ENCODE measurements at places on chromosomes 13 and 19.

GRCh38 chr19:1856698-1857603 lies 6.4 kb downstream of the KLF16 start:
- DNase-seq = peak; percentile 56

- no peak for DNase-seq
Measured at GRCh38 chr19:41792513-41793413, 3.6 kb upstream of the CEACAM3 start.

GRCh38 chr19:42548552-42548951 lies 20.3 kb upstream of the CEACAM1 start:
- no peak for DNase-seq

DNA sequence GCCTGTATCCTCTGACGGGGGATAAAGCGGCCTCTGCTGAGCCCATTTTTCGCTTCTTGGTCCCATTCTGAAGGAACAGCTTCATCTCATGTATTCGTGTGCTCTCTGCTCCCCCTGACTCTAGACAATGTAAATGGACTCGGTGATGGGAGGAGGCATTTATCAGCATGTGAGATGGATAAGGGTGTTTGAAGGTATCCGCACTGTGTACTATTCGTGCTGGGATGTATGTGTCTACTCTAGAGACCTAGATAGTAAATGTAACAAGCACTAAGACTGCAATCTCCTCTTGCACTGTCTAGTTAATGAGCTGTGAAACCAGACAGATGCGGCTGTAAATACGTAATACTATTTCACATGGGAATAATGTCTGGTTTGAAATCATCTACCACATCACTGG lies 134.6 kb upstream of the ARGLU1 start:
- DNase-seq = no peak

DNA sequence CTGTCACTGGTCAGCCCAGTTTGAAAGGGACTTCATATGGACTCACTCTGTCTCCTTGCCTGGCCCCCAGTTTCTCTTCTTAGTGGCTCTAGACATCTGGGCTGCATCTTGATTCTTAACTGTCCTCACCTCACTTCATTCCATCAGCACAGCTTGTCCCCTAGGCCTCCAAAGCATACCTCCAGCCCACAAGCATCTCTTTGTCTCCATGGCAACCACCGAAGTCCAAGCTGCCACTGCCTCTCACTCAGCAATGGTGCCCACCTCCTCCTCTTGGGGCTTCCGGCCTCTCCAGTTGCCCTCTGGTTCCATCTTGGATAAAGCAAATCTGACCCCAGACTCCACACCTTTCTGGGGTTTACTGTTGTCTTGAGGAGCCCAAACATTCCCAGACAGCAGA lies 9.9 kb upstream of the KLHL26 start:
- no peak for DNase-seq

DNA sequence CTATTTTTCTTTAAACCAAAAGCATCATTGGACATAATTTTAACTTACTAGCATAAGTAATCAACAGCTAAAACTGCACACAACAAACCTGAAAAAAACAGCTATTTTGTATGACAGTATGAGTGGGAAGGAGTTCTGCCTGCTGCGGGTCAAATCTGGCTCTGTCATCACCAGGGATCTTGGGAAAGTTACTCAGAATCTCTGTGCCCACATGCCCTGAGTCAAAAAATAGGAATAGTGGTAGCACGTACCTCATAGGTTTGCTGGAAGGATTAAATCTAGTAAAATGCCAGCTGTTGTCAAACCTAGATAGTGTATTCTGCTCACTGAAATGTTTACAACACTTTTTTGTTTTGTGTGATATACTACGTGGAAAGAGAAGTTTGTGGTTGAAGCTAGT lies 1.1 kb downstream of the CLN5 start:
- DNase-seq = no peak

DNA sequence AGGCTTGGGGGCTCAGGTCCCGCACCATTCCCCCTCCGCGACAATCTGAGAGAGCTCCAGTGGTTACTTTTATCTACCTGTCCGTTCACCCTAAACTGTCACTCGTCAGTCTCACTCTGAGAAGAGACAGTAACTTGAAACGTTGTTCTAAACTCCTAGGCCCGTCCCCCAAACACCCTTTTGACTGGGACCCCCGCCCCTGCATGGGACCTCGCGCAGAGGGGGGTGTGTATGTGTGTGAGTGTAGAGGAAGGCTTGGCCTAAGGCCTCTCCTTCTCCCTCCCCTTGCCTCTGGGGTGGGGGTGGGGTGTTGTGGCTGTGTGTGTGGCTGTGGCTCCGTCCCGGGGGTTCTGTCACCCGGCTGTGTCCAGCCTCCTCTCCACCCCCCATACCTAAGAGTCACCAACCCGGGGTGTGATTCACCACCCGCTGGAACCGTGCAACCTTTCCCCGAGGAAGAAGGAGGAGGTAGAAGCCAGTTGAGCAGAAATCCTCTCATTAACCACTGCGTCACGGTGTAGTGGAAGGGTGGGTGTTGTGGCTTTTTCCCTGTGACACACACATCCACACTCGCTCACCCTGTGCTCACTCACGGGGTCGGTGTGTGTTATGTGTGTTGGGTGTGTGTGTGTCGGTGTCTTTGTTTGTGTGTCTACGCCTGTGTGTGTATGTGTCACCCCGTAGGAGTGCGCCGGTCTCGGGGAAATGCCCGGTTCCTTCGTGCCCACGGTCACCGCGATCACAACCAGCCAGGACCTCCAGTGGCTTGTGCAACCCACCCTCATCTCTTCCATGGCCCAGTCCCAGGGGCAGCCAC lies 2.4 kb downstream of the FOSB start:
- DNase-seq = no peak

- peak; percentile 89 for DNase-seq
Measured at GRCh38 chr19:49808711-49809159, 4.4 kb downstream of the FUZ start.

DNA sequence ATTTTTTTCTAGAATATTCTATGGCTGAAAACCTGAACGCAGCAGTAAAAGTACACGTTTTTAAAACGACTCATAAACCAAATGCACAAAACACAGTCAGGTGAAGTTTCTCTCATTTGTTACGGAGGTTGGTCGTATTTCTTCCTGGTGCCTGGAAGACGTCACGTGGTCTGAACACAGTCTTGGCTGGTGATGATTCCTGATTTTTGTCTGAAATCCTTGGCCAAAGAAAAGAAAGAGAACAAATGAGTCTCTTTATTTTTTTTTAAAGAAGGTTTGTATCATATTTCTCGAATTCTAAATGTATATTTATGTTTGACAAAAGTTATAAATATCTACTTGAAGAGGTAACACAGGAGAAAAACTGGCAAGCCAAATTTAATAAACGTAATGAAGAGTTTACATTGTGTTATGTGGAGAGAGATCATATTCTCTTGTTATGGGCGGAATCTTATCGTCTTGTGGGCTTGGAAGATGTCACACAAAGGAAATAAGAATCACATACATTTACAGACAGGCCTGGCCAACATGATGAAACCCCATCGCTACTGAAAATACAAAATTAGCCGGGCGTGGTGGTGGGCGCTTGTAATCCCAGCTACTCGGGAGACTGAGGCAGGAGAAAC lies 10.0 kb upstream of the PNMA8A start:
- no peak for DNase-seq

DNA sequence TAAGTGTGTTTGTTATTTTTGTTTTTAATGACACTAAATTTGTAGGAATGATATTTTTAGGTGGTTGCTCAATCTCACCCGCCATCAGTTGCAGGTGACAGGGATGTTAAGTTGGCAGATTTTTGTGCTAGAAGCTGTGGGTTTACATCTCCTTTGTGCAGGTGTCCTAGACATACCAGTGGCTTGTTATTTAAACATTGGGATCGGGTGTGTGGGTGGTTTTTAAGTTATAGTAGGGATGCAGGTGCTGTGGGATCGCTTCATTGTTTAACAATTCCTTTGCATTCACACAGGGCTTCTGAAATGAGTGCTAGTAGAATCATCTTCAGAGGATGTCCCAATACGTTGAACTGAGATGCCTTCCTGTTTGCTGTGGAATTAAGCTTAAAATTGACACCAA lies 100.0 kb downstream of the SHISA2 start:
- no peak for DNase-seq

GRCh38 chr13:85508683-85509329 lies 290.4 kb downstream of the SLITRK6 start:
- DNase-seq = no peak

GRCh38 chr13:43424412-43424811 lies 362.4 kb downstream of the ENOX1 start:
- no peak for DNase-seq

GRCh38 chr19:15508035-15508710 lies at the start of gene CYP4F22:
TSS of gene CYP4F22 (plus strand) at chr19:15508525. CDS start at chr19:15525337, 16,812 bp downstream.
- peak; percentile 57 for DNase-seq

DNA sequence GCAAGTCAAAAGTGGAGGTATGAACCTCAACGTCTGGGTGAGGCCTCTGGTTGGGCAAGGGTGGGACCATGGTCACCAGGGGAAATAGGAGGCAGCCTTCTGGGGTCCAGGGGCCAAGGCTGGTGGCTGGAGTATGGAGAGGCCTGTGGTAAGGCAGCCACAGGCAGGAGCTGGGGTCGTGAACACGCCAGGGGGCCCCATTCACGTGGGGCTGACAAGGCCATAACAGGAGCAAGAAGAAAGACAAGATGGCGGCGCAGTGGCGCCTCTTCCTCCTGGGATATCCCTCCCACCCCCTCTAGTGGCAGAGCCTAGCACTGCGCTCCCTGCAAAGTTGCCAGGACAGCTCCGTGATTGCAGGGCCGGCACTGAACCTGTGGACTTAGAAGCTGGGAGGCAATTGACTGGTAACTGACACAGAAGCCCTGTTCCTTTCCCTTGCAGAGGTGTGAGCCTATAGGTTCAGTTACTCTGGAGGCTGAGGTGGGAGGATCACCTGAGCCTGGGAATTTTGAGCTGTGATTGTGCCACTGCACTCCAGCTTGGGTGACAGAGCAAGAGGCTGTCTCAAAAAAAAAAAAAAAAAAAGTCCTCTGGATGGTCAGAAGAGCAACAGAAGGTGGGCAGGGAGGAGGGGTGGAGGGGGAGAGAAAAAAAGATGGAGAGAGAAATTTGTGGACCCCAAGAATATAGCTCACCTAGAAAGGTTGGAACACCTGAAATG lies 19.7 kb upstream of the EDDM13 start:
- DNase-seq = peak; percentile 74

DNA sequence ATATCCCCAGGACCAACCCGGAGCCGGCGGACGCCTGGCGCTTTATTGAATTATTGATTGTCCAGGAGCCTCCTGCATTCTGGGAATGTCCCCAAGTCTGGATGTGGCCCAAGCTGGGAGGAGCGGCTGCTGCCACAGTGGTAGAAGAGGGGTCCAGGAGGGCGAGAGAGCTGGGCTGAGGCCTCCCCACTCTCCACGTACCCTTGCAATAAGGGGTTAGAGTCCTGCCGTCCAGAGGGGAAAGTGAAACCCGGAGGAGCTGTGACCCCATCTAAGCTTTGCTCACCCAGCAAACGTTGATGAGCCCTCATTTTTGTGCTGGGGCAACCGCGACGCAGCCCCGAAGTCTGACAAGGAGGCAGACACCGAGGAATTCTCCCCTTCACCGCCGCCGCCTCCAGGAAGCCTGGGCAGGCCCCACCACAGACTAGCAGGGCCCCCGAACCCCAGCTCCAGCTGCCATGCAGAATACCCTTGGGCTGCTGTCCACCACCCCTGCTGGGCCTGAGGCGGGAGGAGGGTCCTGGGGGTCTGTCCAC lies 1.4 kb upstream of the C2CD4C start:
- no peak for DNase-seq

- DNase-seq = no peak
Measured at GRCh38 chr19:42021185-42021584, 27.2 kb upstream of the ATP1A3 start.

Data from CD8-positive, alpha-beta T cell (primary cell).